ENCODE measurements at places on chromosomes 13 and 19. TPM values are rescaled to one million over a fixed set of nuclear protein-coding genes. Genes with fewer than 3 reads are reported as not detected.

DNA sequence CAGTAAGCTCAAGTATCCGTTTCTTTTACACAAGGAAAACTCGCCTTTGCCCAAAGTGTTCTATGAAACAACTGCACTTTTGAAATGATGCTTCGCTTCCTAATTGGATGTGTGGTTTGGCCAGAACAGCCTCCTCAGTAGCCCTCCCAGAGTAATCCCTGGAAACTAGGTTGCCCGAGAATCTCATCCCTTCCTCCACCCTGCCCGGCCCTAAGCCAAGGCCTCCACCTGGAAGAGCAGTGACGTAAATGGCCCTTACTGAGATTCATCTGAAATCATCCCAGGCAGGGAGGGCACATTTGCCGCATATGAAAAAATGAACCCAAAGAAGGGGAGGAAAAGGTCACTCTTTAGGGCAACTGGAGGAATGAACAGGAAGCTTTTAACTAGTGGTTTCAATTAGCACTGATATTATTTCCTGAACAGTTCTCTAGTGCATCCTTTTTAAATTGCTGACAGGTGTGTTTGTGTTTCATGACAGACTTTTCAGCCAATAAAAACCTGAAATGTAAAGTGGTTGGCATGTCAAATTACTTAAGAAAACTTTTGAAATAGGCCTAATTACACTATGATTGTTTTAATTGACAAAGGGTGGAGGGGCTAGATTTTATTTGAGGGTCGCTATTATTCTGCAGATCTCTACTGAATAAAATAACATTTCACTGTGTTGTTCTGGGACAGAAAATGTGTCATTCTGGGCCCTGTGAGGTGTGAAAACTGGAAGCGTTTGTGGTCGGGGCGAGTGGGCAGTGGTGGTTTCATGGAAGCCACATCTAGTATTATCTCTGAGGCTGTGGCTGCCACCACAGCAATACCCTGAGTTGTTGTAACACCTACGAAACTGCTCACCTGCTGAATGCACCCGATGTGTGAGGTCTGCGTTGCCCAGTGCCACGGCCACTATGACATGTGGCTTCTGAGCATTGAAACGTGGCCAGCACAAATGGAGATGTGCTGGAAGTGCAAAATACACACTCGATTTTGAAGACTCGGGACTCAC lies 112.1 kb downstream of the ZIC5 start:
- DNase-seq = no peak

The PGLYRP2 gene
- not detected for total RNA-seq

The PROZ gene
- not detected for total RNA-seq

- DNase-seq = no peak
These were observed 3.5 kb downstream of the STARD13 start for GRCh38 chr13:33281951-33282595.

DNA sequence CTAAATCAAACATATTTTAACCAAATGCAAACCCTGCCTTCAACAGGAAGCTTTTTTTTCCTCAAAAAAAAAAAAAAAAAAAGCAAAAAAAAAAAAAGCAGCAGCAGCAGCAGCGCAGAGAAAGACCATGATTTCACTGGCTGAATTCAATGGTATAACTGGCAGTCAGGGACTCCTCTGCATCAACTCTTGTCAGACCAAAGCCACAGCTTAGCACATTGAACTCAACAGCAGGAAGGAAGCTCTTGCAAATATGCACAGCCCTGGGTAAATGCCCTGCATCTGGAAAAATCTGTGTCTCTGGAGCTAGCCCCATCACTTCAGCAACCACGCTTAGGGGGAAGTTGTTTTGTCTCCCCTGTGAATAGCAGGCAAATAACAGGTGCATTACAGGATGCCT lies 17.6 kb upstream of the DHRS12 start:
- no peak for DNase-seq

GRCh38 chr13:98397221-98397620 lies 179.7 kb downstream of the STK24 start:
- DNase-seq = no peak

- no peak for DNase-seq
These were observed 5.6 kb downstream of the TEX29 start for GRCh38 chr13:111325941-111326620.

The GRAMD1A gene
- 41.8 TPM for total RNA-seq

DNA sequence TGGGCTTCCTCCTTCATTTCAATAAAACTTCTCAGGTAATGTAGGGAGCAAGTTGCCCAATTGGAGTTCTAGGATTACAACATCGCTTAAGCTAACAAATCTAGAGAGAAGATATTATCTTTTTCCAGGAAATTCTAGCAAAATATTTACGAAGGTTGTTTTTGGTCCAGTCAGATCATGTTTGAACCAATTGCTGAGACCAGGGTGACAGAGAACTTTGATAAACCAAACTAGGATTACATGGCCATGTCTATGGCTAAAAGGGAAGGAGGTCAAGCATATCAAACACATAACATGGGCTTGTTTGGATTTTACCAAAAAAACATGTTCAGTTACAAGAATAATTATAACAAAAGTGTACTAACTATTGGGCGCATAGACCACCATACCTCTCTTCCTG lies 442.4 kb upstream of the SGCG start:
- DNase-seq = no peak

The C19orf38 gene
- total RNA-seq = not detected

The TUBA3C gene
- total RNA-seq = not detected

The ZNF492 gene
- 2.9 TPM for total RNA-seq

GRCh38 chr13:29266756-29267733 lies 328.4 kb downstream of the SLC7A1 start:
- no peak for DNase-seq

DNA sequence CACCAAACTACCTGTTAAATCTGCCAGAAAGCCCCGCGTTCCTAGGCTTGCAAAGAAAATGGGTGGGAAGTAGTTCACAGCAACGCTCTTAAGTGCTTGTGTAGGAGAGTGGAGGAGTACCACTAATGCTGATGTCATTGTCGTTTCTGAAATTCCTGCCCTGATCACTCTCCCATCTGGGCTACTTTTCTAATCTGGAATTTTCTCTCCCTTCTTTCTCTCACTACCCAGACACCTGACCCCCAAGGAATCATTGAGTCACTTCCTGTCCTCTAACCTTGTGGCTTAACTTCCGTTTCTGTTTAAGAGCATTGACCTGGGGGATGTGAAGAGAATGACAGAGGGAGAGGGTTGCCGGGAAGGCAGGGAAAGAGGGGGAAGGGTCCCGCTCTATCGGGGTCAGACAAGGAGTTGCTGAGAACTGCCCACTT lies 98.7 kb downstream of the STARD13 start:
- no peak for DNase-seq

The IZUMO2 gene
- total RNA-seq = not detected

GRCh38 chr13:39025433-39025839 lies 12.5 kb downstream of the PROSER1 start:
- no peak for DNase-seq

The IGFL1 gene
- not detected for total RNA-seq

DNA sequence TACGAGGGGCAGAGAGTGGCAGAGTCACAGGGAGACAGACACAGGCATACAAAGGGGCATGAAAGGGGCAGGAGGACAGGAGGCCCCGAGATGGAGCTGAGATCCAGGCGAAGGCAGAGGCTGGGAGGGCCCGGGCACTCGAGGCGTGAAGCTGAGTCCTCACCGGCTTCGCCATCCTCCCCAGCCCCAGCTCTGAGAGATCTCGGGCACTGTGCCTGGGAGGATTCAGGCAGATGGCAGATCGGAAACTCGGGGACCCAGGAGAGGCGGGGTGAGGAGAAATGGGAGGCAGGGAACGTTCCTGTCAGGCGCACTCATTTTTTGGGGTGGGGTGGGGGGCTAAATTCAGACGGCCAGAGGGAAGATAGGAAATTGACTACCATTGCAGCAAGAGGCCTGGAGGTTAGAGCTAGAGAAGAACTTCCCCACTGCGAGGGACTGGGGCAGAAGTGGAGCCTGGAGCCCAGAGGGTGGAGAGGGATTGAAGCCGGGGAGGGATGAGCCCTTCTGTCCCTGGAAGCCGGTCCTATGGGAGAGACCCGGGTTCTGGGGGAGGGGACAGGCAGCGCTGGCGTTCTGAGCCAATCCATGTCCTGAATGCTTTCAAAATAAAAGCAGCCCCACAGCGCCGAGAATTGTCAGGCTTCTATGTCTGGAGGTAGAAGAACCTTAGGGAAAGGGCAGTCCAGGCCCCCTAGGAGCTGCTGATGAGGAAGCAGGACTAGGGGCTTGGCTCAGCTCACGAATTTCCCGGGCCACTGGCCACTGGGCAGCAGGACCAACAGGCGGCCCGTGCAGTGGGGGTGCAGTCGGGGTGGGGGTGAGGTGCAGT lies 12.6 kb downstream of the LRRC4B start:
- no peak for DNase-seq

- DNase-seq = no peak
These were observed 62.4 kb upstream of the RNF113B start for GRCh38 chr13:98239162-98240076.

The C19orf73 gene
- not detected for total RNA-seq

- no peak for DNase-seq
These were observed 318.4 kb upstream of the OBI1 start for GRCh38 chr13:78977311-78977710.
